SJSA1 (cell line): ENCODE measurements at places on chromosomes 7 and 10.

GRCh38 chr7:85695533-85695932 is 508.7 kb upstream of the SEMA3D start:
- H3K27ac ChIP-seq: no peak overlapping the region
- H3K36me3 ChIP-seq: no peaks in the 10 kb centered on the region
- peak; percentile 64 for DNase-seq

DNA sequence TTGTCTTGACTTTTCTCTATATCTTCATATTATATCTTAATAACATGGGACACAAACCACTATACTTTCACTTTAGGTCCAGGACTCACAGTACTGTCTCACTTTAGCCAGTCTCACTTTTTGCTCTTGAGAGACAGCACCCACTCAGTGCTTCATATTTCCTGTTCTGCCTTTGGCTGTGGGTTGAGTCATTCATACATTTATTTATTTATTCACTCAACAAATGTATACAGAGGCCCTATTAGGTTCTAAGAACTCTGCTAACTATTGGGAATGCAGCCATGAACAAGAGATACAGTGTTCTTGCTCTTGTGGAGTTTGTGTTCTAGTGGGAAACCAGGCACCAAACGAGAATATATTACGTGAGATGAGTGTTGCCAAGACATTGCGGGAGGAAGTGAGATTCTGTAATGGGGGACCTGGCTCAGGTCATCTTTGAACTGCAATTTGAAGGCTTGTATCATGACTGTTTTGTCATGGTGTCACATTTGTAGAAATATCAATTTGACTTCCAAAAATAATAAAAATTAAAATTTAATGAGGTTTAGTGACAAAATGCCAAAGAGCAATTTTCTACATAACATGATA is 190.1 kb downstream of the SDHAF3 start:
- H3K36me3 ChIP-seq: no peaks in the 10 kb centered on the region
- no peaks in the 10 kb centered on the region for H3K27me3 ChIP-seq
- no peak overlapping the region for H3K27ac ChIP-seq
- H3K4me3 ChIP-seq: no peak overlapping the region
- H3K4me1 ChIP-seq: no peaks in the 10 kb centered on the region
- no peak for DNase-seq

GRCh38 chr10:95287281-95287680 is 3.5 kb downstream of the PDLIM1 start:
- no peaks in the 10 kb centered on the region for H3K27me3 ChIP-seq
- DNase-seq: no peak
- H3K36me3 ChIP-seq: peaks cover 41% of the 10 kb centered on the region
- H3K4me1 ChIP-seq: peaks cover 23% of the 10 kb centered on the region
- H3K4me3 ChIP-seq: no peak overlapping the region
- H3K27ac ChIP-seq: no peak overlapping the region

- no peaks in the 10 kb centered on the region for H3K36me3 ChIP-seq
- no peak overlapping the region for H3K4me3 ChIP-seq
- H3K27me3 ChIP-seq: no peaks in the 10 kb centered on the region; the same call in none of the 2 replicates
- no peaks in the 10 kb centered on the region for H3K4me1 ChIP-seq
- DNase-seq: no peak
These were observed 11.5 kb upstream of the TSGA13 start for GRCh38 chr7:130697820-130698219.

GRCh38 chr7:105010504-105011130 is 3.4 kb upstream of the KMT2E start:
- DNase-seq: no peak
- H3K4me3 ChIP-seq: peak overlapping the region; percentile 71
- H3K36me3 ChIP-seq: peaks cover 53% of the 10 kb centered on the region
- peak overlapping the region; percentile 100 for H3K27ac ChIP-seq
- no peaks in the 10 kb centered on the region for H3K27me3 ChIP-seq

DNA sequence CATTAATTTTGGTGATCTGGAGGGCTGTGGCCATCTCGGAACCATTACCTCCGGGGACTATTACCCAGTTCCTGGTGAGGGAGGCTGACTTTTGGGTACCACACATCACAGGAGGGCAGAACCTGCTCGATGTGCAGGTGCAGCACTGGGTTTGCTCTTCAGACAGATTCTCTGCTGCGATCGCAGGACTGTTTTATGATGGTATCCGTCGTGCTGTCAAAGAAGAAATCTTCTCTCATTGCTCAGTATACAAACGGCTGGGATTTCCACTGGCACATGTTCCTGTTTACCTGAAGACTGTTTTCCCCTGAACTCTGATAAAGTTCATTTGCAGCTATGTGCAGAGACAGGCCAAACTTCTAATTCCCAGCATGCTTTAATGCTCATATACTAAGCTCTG is 27.2 kb upstream of the SHH start:
- H3K4me1 ChIP-seq: no peaks in the 10 kb centered on the region
- H3K4me3 ChIP-seq: no peak overlapping the region
- peaks cover 65% of the 10 kb centered on the region for H3K27me3 ChIP-seq
- H3K36me3 ChIP-seq: no peaks in the 10 kb centered on the region

DNA sequence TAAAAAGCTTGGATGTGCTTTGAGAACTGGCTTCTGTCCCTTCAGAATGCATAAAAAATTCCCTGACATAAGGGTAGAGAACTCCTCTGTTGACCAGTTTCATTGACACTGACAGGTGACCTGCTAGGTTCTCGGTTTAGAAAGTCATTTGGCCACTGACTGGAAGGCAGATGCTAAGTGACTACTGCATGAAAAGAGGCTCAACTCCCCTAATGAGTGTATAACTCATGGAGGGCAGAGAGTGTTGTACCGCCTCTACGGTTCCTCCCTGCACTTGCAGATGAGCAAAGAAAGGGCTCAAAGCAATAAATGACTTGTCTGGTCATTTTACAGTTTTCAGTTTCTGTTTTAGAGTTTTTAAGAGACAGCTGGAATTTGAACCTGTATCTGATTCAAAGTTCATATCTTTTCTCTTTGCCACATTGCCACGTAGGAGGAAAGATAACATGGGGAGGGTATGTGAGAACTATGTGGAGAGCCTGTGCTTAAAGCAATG is 2.9 kb upstream of the FGL2 start:
- H3K27ac ChIP-seq: no peak overlapping the region
- DNase-seq: no peak
- no peak overlapping the region for H3K4me3 ChIP-seq
- H3K36me3 ChIP-seq: no peaks in the 10 kb centered on the region
- no peaks in the 10 kb centered on the region for H3K27me3 ChIP-seq
- H3K4me1 ChIP-seq: no peaks in the 10 kb centered on the region

- H3K4me1 ChIP-seq: no peaks in the 10 kb centered on the region
- DNase-seq: no peak
- H3K4me3 ChIP-seq: no peak overlapping the region
- H3K27me3 ChIP-seq: no peaks in the 10 kb centered on the region
- H3K36me3 ChIP-seq: peaks cover 29% of the 10 kb centered on the region
These were observed 15.5 kb downstream of the ACBD5 start for GRCh38 chr10:27225011-27225590.

- no peaks in the 10 kb centered on the region for H3K4me1 ChIP-seq
- no peaks in the 10 kb centered on the region for H3K27me3 ChIP-seq
- no peak overlapping the region for H3K4me3 ChIP-seq
- no peak for DNase-seq
- no peaks in the 10 kb centered on the region for H3K36me3 ChIP-seq
These were observed 181.9 kb upstream of the ANKRD30A start for GRCh38 chr10:36943544-36943943.

GRCh38 chr7:12111422-12112405 is 99.4 kb upstream of the TMEM106B start:
- H3K27me3 ChIP-seq: no peaks in the 10 kb centered on the region; the same call in 1 of the 2 replicates
- no peak overlapping the region for H3K4me3 ChIP-seq
- H3K27ac ChIP-seq: no peak overlapping the region

GRCh38 chr10:91865562-91866081 is 43.7 kb downstream of the FGFBP3 start:
- no peaks in the 10 kb centered on the region for H3K4me1 ChIP-seq
- DNase-seq: no peak
- H3K27me3 ChIP-seq: no peaks in the 10 kb centered on the region
- H3K4me3 ChIP-seq: no peak overlapping the region

DNA sequence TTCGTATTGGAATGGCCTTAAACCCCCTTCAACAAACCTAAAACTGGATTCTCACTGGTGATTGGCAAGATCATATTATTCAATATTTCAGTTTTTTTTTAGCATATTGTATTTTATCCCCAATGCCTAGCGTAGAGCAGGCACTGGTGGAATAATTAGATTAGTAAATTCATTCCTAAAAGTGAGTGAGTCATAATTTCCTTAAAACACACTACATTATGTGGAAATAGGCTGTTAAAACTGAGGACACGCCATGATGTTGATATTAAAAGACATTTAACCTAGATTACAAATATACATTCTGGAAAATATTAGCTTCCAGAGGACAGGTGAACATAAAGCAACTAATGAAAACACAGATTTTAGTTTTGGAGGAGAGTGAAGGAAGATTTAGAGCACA is 463.9 kb downstream of the PARD3 start:
- H3K4me3 ChIP-seq: no peak overlapping the region
- 0 out of 2 replicates have a peak, but pooled peaks cover 3% of the 10 kb centered on the region for H3K36me3 ChIP-seq
- H3K4me1 ChIP-seq: peaks cover 7% of the 10 kb centered on the region

DNA sequence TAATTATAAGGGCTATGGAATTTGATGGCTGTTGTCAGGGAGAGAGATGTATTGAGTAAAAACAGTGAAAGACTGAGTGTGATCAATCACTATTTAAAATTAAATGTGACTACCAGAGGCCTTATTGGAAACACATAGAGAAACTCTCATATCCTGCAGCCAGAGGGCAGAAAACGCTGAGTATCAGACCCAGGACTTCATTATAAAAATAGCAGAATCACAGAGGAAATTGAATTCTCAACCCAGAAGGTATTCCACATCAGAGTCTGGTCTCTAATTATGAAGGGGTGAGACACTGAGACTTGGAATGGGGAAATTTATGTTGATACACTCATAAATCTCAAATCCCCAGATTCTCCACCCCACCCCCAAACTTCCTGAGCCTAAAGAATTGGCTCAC is 69.5 kb upstream of the IL6 start:
- no peak for DNase-seq
- H3K36me3 ChIP-seq: no peaks in the 10 kb centered on the region
- H3K4me1 ChIP-seq: peaks cover 23% of the 10 kb centered on the region
- no peak overlapping the region for H3K4me3 ChIP-seq
- H3K27ac ChIP-seq: no peak overlapping the region

DNA sequence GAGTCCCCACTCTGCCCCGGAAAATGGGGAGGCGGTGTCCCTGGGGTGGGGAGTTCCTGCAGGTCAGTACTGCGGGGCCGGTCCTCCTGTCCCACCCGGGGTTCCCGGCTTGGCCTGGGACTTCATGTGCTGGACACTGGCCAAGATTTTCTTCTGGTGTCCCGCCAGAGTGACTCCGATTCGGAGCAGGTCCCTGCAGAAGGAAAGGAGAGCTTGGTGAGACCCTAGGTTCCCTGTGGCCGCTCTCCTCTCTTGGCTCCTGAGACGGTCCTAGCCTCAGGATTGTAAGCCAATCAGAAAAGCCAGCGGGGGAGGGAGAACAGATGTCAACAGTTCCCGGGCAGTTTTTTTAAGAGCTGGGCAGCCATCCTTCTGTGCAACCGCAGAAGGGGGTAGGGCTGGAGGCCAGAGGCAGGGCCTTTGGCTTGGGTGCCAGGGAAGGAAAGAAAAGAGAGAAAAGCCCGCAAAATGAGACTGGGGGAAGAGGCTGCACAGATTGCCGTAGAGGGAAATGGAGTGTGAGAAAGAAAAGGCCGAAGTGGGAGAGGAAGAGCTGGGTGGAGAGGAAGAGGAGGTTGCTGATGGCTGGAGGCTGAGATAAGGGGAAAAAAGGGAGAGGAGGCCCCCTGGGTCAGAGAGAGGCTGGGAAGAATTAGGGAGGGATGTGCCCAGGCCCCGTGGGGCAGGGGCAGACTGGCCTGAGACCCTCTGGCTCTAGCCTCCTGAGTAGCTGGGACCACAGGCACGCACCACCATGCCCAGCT is 23.7 kb downstream of the EPHB4 start:
- H3K27me3 ChIP-seq: no peaks in the 10 kb centered on the region
- peak; percentile 86 for DNase-seq
- no peak overlapping the region for H3K27ac ChIP-seq
- no peak overlapping the region for H3K4me3 ChIP-seq

GRCh38 chr10:104318810-104319741 is 19.2 kb downstream of the ITPRIP start:
- H3K4me1 ChIP-seq: no peaks in the 10 kb centered on the region
- no peak overlapping the region for H3K4me3 ChIP-seq
- peaks cover 19% of the 10 kb centered on the region for H3K36me3 ChIP-seq
- no peak for DNase-seq
- H3K27ac ChIP-seq: no peak overlapping the region

GRCh38 chr7:27251136-27251651 is 8.6 kb downstream of the EVX1 start:
- no peaks in the 10 kb centered on the region for H3K36me3 ChIP-seq
- no peak overlapping the region for H3K4me3 ChIP-seq
- peaks cover 26% of the 10 kb centered on the region for H3K27me3 ChIP-seq

DNA sequence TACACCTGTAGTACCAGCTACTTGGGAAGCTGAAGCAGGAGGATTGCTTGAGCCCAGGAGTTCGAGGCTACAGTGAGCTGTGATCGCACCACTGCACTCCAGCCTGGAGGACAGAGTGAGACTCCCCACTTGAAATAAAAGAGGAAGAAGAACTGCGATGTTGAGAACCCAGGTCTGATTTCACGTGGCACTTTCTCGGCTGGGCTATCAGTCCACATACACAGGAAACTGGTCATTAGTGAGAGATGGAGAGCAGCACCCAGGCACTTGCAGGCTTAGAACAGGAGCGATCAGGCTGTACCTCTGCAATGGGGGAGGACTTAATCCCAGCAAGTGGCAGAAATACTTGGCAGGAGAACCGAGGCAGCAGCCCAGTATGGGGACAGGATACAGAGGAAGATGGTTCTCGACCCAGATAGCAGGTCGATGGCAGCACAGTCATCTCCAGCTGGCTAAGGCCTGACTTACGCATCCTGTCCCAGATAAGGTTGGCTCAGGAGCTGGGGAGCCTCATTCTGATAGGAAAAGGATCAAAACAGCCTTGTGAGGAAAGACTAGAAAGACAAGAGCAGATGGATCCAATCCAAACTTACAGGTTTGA is 487.7 kb upstream of the AUTS2 start:
- no peaks in the 10 kb centered on the region for H3K36me3 ChIP-seq
- no peak overlapping the region for H3K4me3 ChIP-seq
- no peak for DNase-seq
- no peaks in the 10 kb centered on the region for H3K4me1 ChIP-seq
- H3K27ac ChIP-seq: no peak overlapping the region

DNA sequence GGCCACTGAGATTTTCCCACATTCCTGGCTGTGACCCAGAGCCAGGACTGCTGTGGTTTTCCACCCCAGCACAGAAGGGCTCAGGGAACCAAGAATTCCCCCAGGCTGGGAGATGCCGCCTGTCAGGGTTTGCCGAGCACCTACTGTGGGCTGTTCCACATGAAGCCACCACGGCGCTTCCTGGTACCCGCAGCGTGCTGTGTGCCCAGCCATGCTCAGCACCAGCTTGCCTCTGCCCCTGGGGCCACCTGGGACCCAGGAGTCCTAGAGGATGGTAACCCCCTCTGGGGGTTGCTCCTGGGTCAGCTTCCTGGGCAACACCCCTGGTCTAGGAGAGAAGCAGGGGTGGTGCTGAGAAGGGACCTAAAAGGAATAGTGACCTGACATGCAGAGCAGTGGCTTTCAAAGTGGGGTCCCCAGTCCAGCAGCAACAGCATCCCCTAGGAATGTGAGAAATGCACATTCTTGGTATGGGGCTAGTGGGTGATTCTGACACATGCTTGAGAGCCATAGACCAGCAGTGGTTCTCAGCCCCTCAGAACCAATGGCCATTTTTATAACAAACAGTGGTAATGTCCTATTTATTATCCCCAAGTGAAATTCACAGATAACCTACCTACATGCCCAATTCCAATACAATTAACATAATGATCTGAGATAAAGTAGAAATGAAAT is 53.4 kb downstream of the TSPAN15 start:
- H3K4me3 ChIP-seq: no peak overlapping the region
- H3K4me1 ChIP-seq: 0 out of 2 replicates have a peak, but pooled peaks cover 3% of the 10 kb centered on the region
- DNase-seq: no peak
- no peaks in the 10 kb centered on the region for H3K36me3 ChIP-seq
- H3K27me3 ChIP-seq: 0 out of 2 replicates have a peak, but pooled peaks cover under 1% of the 10 kb centered on the region
- H3K27ac ChIP-seq: no peak overlapping the region
